ENCODE measurements at places on chromosomes 6 and 20.

DNA sequence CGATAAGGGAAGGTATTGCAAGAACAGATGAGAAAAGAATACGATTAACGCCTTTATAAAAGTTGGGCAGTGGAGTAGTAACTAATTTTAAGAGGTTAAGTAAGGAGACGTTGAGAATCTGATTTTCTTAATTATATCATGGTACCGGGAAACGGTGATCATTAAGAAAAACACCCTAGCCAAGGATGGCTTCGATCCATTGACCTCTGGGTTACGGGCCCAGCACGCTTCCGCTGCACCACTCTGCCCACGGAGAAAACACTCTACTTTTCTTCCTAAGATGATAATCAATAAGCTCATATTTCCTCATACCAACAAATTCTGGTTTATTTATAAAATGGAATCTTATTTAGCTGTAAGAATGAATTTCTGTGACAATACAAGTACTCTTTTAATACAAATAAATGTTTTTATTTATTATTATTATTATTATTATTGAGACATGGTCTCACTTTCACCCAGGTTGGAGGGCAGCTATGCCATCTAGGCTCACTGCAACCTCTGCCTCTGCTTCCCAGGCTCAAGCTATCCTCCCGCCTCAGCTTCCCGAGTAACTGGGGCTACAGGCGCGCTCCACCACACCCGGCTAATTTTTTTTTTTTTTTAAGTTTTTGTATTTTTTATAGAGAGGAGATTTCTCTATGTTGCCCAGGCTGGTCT, 8.3 kb downstream of the POM121L2 start:
- no peak for DNase-seq

DNA sequence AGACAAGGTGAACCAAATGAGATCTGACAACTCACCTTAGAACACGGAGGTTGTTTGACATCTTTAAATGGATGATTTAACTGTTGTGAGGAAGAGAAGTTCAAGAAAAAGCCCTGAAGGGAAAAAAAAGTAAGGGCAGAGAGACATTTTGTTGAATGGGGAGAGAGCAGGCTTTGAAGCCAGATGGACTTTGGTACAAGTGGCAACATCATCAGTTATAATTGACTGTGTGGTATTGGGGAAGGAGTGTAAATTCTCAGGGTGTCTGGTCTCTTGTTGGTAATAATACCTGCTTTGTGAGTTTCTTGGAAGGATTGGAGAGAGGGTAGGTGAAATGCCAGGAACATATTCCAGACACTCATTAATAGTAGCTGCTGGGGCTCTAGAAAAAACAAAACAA, 21.6 kb downstream of the OGFRL1 start:
- no peak for DNase-seq

DNA sequence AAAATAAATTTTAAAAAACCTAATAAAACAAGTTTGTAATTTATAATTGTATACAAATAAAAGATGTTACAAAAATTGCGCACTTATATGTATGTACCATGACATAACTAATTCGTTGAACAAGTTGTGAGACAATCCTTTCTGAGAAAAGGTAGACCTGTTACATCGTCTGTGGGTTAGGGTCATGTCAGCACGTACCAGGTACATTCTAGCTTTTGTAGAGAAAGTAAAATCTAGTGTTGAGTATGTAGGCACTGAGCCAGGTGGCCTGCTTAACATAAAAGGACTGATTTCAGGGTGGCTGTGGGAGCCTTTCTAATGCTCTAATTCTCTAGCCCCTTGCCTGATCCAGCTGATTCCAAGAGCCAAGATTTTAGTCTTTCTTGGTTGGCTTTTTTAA, 10.4 kb downstream of the RPL7L1 start:
- DNase-seq: no peak

GRCh38 chr6:44079672-44080071, 47.6 kb downstream of the MRPL14 start:
- no peak for DNase-seq

- no peak for DNase-seq
These were observed 3.0 kb upstream of the CCN2 start for GRCh38 chr6:131954059-131954774.
